ENCODE measurements at places on chromosomes 3 and 15.

- peak; percentile 44 for DNase-seq
Observed at GRCh38 chr15:73704869-73705645, 20.9 kb downstream of the CD276 start.

DNA sequence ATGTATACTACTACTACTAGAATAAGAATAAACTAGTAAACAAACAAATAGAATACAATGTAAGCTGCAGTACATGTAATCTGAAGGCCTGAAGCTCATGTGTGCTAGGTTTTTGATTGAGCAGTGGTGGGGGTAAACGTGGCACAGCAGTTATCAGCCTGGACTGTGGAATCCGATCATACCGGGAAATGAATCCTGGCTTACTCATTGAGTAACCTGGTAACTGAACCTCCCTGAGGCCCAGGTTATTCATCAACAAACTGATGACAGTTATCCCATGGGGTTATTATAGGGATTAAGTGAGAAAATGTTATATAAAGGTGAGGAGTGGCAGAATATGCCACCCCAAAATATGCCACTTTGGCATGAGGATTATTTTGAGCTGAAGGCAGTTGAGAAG is 339.1 kb downstream of the FHIT start:
- DNase-seq, result no peak

- DNase-seq, result no peak
Observed at GRCh38 chr3:32791833-32792232, 26.0 kb upstream of the TRIM71 start.

- DNase-seq, result no peak
Observed at GRCh38 chr3:108983051-108983450, 29.4 kb upstream of the GUCA1C start.

DNA sequence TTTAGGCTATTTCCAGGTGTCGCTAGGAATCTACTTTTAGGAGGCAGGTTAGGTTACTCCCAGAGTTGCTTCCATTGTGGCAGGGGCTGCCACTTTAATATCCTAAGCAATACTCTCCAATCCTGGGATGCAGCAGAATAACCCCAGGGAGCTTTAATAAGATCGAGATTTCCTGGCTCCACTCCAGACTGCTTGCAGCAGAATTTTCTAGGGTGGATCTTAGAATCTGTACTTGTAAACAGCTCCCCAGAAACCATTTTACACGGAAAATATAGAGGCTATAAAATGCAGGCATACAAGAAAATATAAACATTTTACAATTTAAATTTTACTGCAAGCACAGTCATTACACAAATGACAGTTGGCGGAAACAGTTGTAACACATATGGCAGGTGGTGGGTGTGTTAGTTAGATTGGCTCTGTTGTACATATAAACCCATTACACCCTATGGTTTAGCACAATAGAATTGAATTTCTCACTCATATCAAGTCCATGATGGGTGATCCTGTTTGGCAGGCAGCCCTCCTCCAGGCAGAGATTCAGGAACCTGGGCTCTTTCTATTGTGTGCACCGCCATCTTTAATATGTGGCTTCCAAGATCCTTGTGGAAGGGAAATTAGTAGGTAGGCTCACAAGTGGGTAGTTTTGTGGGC is 35.0 kb upstream of the TNFAIP8L3 start:
- DNase-seq, result no peak

- DNase-seq, result no peak
Observed at GRCh38 chr3:3170998-3171397, 8.5 kb downstream of the CRBN start.

DNA sequence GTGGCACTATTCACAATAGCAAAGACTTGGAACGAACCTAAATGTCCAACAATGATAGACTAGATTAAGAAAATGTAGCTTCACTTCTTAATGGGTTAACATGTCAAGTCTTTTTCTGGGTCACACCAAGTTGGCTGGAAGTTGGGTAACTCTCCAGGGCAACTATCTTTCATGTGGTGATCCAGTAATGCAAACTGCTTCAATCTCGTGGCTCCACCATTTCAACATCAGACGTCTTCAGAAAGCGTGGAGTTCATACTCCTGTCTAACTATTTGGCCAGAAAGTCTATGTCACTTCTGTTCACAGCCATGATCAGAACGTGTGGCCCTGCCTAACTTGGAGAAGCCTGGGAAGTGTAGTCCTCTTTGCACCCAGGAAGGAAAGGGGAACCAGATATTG is 32.2 kb downstream of the DUT start:
- DNase-seq, result no peak

- DNase-seq, result no peak
Observed at GRCh38 chr15:77032647-77033416, 37.9 kb downstream of the PSTPIP1 start.

DNA sequence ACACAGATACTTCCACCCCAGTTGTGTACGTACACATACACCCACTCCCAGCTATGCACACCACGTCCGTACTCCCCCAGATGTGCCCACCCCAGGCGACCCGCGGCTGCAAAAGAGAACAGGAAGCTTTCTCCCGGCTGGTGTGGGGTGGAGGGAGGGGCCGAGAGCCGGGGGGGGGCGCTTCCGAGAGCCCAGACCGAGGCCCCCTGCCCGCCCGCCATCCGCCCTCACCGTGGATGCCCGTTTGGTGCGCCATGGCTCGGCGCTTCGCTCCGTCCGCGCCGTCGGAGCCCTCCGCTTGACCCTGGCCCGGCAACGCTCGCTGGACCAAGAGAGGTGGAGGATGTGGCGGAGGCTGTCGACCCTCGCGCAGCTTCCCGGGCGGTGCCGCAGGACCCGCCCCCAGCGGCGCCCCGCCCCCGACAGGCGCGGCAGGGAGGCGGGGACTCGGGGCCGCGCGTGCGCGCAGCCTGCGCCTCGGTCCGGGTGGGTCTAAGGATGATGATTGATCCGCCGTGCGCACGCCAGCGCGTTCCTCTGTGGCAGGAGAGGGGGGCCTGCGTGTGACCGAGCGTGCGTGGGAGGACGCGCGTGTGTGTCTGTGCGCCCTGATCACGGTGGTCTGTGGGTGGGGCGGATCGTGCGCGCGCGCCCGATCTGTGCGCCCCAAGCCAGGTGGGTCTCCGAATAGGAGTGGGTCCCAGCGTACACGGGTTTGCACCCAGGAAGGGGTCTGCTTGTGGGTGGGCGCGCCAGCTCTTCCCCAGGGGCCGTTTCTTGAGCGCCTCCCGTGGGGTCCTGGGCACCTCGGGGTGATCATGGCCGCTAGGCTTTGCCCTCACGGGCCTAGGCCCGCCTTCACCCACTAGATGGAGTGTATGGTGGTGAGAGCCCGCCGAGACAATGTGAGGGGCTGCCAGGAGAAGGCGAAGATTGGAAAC is at the start of gene TWF2:
Gene TWF2, minus strand, starts transcription at position 398 of the 941 bp plus-strand sequence. Its CDS starts 142 bp downstream, at position 256.
- DNase-seq, result peak; percentile 84

DNA sequence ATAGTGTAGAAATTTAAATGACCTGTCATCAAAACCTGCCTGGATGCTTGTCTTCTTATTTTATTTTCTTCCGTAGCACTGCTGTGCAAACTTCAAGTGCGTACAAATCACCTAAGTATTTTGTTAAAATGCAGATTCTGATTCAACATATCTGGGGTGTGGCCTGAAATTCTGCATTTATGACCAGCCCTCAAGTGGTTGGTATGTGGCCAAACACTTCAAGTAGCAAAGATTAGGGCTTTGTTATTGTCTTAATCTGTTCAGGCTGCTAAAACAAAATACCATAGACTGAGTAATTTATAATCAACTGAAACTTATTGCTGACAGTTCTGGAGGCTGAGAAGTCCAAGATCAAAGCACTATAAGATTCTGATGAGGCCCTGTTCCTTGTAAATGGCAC is 97.6 kb upstream of the LRRC3B start:
- DNase-seq, result no peak

- no peak for DNase-seq
Observed at GRCh38 chr15:87591582-87591981, 665.0 kb downstream of the NTRK3 start.

DNA sequence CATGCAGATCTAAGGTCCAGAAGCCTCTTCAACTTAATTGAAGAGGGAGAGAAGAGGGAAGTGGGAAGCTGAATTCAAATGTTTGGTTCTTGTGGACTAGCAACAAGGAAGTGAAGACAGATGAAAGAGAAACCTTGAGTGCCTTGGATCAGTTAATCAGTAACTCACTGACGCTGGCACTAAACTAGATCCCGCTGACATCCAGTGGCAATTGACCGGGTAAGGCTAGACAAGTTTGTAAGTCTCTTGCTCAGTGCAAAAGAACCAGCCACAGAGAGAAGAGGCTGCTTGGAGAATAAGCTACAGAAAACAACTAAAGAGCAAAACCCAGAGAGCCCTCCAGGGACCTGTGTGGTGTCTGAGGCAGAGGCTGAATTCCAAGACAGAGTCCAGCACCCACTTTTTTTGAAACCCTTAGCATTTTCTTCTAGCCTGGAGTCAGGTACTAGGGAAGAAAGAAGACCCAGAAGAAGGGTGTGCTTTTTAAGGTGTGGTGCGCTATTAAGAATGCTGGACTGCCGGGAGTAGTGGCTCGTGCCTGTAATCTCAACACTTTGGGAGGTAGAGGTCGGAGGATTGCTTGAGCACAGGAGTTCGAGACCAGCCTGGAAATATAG is 6.9 kb downstream of the PLCH1 start:
- no peak for DNase-seq

DNA sequence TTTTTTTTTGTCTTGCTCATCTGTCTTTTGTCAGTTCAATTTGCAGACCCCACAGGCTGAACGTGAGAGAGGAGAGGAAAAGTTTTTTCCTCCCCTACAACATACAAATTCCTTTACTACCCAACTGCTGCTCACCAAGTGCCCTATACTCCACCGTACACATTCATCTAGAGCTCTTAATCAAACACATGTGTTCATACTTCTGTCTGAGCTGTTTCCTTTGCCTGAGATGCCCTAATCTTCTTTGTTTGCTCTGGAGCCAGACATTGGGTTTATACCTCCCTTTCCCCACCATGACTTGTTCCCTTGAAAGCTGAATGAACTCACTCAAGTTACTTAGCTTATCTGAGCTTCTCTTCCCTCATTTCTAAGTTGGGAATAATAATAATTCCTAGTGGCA is 122.7 kb upstream of the RASGRP1 start:
- DNase-seq, result no peak

- DNase-seq, result no peak
Observed at GRCh38 chr3:74345701-74346100, 268.8 kb downstream of the CNTN3 start.

Data from CD4-positive, alpha-beta T cell treated with Interferon gamma for 1 hour (primary cell).